ENCODE measurements at places on chromosomes 2 and 18. TPM values are rescaled to one million over a fixed set of nuclear protein-coding genes. Genes with fewer than 3 reads are reported as not detected.

Gene STARD6
- total RNA-seq, result not detected

Gene PKDCC
- total RNA-seq, result 48.9 TPM

Gene LOXHD1
- total RNA-seq, result 2.8 TPM

Gene MZT2A
- 31.1 TPM for total RNA-seq

Gene ZNF521
- 35.3 TPM for total RNA-seq

Gene CDH20
- total RNA-seq, result 2.8 TPM

Gene BMP10
- total RNA-seq, result not detected

Gene DAW1
- total RNA-seq, result not detected

Gene SETBP1
- total RNA-seq, result 24.1 TPM

Gene CFLAR
- 115 TPM for total RNA-seq

Gene MAP2
- 14.4 TPM for total RNA-seq

Gene FBXO36
- total RNA-seq, result 4.5 TPM

Gene MYO3B
- total RNA-seq, result 5.5 TPM

Gene ANKRD62
- not detected for total RNA-seq

Measured in skin of body (tissue), 3 donors.